ENCODE measurements at places on chromosomes 7 and 10. TPM values are rescaled to one million over a fixed set of nuclear protein-coding genes. Genes with fewer than 3 reads are reported as not detected.

The TEX47 gene
- not detected for total RNA-seq

The SLC16A9 gene
- not detected for total RNA-seq

The TRIM56 gene
- 9.2 TPM for total RNA-seq

The GPC2 gene
- 2.2 TPM for total RNA-seq

The SYCE1 gene
- not detected for total RNA-seq

The SRRM3 gene
- total RNA-seq, result 1.5 TPM

The CAMK2B gene
- total RNA-seq, result 0.22 TPM

The HOXA11 gene
- 0.22 TPM for total RNA-seq

The MINPP1 gene
- total RNA-seq, result 12.9 TPM

The HOXA2 gene
- total RNA-seq, result 0.20 TPM

The AKR1C4 gene
- not detected for total RNA-seq

The LIPF gene
- not detected for total RNA-seq

The SPDYE16 gene
- not detected for total RNA-seq

GRCh38 chr10:69892406-69892805 is 90.7 kb downstream of the COL13A1 start:
- no peak for DNase-seq

DNA sequence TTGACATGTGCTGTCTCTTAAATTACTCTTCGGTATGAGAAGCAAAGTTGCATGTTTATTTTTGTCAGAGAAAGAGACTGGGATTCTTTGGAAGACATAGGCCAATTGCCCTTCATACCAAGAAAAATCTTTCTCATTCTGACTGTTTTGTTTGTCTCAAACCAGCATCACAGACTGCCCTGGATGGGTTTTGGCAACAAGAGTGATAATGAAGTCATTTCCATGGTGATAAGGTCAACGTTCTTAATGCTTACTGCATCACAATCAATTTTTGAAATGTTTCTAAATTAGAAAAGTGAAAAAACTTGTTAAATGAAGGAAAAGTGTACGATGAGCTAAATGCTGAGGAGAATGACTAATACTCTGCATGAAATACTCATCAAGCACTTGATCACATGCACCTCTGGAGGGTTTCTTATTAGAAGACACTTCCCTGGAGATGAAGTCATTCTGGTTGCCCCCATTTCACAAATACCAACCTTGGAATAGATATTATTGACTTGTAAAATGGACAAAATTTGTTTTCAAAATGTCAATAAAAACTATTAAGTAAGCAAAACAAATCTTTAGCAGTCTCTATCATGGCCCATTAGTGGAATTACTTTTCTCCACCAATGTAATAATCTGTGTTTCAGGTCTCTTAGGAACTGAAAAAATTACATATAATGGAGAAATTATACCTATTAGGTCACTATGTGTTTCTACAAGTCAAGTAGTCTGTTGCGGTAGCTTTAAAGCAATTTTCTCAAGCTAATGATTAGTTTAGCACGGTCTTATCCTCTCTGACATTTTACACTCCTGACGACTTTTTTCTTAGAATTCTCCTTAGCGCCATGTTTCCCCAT is 19.9 kb upstream of the SEC61G start:
- peak; percentile 19 for DNase-seq

- no peak for DNase-seq
Observed at GRCh38 chr7:157472311-157473050, 135.7 kb downstream of the DNAJB6 start.

DNA sequence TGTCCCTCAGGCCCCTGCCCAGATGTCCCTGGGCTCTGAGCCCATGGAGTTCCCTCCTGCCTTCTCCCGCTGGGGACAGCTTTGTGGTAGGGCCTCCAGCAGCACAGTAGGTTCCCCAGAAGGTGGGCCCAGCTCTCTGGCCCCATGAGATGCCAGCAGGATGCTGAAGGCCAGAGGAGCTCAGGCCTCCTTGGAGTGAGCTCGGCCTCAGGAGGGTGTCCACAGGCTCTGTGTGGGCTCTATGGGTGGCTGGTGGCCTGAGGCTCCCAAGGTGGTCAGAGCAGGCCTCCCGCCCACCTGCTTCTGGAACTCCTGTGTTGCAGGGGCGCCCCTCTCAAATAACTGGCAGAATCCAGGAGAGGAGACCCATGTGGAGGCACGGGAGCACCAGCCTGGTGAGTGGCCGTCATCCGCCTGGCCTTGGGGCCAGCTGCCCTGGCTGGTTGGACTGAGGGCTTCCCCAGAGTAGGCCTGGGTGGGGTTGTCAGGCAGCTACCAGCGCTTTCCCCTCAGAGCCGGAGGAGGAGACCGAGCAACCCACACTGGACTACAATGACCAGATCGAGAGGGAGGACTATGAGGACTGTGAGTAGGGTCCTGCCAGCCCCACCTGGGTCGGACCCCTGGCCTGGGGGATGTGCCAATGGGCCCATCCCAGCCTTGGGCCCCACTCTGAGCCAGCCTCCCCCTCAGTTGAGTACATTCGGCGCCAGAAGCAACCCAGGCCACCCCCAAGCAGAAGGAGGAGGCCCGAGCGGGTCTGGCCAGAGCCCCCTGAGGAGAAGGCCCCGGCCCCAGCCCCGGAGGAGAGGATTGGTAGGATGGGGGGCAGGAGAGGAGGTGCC is 3.2 kb downstream of the AEBP1 start:
- DNase-seq, result no peak

DNA sequence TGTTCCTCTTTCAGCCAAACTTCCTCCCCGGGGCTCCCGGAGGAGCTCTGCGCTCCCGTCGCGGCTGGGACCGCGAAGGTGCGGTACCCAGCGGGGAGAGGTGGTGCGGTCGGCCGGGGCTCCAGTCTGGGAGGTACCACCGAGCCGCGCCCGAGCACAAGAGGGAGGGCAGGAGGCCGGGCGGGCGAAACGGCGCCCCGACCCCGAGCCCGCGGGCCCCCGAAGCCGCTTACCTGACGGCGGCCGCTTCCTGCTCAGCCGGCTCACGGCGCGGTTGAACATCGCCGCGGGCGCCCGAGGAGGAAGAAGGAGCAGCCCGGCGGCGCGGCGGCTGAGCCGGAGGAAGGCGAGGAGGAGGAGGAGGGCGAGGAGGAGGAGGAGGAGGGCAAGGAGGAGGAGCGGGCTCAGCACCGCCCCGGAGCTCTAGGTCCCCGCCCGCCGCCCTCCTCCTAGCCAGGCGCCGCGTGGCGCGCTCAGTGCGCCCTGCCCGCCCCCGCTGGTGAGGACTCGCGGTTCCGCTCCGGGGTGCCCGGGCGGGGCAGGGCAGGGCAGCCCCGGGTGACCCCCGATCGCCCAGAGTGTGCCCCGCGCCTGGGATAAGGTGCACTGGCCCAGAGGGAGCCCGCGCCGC is at the start of gene RGS10:
RGS10 (minus strand) TSS at position 363 of the 631 bp plus-strand sequence; CDS start at position 282, 81 bp downstream.
- no peak for DNase-seq

DNA sequence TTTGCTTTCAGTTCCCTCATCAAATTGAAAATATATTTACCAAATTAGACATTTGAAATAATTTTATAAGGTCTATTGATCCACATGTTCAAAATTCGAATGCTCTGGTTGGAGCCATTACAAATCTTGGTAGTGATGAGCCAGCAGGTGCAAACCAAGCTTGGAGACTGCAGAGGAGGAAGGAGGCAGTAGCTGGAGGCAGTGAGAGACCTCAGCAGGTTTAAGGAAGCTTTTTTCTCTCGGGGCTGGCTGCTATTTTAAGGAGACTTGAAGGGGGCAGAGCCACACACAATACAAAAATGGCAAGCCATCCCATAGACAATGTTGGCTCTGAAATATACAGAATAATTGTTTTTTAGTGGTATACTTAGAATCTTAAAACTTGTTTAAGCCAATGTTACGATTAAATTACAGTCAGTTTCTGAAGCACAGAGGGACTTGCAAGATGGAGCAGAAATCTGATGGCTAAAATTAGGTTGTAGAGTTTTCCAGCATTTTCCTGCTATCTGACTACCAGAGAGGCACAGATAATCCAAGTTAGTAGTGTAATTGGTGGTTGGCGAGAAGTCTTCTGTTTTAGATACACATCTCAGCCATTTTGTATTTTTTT is 185.8 kb downstream of the SNX10 start:
- no peak for DNase-seq

- peak; percentile 70 for DNase-seq
Observed at GRCh38 chr7:39592586-39592985, 26.4 kb downstream of the YAE1 start.

- no peak for DNase-seq
Observed at GRCh38 chr7:68805159-68805558, 793.1 kb upstream of the AUTS2 start.

- no peak for DNase-seq
Observed at GRCh38 chr10:47026301-47027107, 115.3 kb downstream of the PTPN20 start.

GRCh38 chr7:80186721-80187120 is 52.1 kb downstream of the GNAI1 start:
- DNase-seq, result no peak

GRCh38 chr7:16991551-16991950 is 109.8 kb upstream of the AGR3 start:
- no peak for DNase-seq

- no peak for DNase-seq
Observed at GRCh38 chr10:79346012-79346340, 1.3 kb upstream of the PPIF start.

DNA sequence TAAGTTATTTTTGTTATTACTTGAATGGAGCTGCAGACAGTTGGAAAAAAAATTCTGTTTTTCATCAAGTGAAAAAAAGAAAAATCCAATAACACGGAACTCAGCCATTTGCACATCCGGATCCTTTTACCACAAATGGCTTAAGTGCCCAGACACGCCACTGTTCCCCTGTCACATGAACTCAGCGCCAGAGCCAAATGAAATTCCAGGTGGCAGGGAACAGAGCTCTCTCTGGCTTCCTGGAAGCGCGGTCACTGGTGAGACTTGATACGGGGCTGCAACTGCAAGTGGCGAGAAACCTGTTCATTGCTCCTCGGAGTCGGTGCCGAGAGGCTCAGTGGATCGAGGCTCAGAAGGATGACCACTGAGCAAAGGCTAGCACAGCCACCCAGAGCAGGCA is 60.8 kb upstream of the NPTX2 start:
- DNase-seq, result no peak

- DNase-seq, result no peak
Observed at GRCh38 chr10:129833994-129834739, 129.9 kb downstream of the EBF3 start.

- no peak for DNase-seq
Observed at GRCh38 chr7:80204919-80205318, 70.3 kb downstream of the GNAI1 start.

GRCh38 chr7:73515178-73515577 is 6.9 kb downstream of the BAZ1B start:
- no peak for DNase-seq

DNA sequence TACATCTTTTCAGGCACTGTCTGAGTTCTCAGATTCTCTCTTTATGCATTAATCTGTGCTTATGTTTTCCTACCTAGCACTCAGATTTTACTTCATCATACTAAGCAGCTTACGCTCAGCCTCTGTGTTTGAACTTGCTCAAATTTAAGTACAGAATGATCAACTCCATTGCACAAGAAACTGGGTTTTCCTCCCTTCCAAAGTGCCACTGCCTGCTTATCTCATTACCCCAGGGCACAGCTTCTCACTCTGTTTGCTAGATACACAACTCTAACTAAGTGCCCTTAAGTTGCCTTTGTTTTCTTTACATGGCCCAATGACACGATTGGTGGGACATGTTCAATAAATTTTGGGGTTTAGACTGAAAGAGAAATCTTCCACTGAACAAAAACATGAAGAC is 267.7 kb downstream of the GFRA1 start:
- DNase-seq, result no peak

DNA sequence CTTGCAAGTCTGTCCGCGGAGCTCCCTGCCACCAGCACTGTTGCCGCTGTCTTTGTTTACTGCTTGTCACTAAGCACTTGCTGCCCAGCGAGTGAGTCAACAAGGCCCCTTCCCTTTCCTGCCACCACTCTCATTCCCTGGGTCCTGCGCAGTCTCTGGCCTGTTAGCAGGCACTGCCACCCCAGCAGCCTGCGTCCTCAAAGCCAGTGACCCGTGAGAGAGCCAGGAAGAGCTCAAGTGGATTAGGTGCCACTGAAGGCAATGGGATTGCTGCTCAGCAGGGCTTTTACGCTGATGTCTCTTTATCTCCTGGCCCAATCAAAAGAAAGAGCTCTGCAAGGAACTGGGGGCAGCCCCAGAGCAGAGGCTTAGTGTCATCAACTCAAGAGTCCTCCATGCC is at the start of gene FRMPD2:
FRMPD2 (minus strand) TSS at position 61 of the 400 bp plus-strand sequence. CDS start 129 bp downstream, outside the sequence.
- DNase-seq, result no peak

DNA sequence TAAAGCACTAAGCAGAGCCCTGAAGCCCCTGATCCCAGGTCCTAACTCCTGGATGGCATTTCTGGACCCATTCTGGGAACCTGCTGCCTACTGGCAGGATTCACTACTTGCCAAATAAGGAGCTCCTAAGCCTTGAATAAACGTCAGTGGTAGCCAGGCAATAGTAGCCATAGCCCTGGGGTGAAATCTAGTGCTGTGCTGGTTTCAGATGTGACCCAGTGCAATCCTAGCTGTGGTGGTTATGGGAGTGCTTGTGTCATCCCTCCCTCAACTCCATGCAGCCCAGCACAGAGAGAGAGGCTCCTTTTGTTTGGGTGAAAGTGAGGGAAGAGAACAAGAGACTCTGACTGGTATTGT is 43.7 kb downstream of the PCLO start:
- no peak for DNase-seq

GRCh38 chr10:86321568-86321967 is 45.0 kb downstream of the GRID1 start:
- DNase-seq, result no peak

DNA sequence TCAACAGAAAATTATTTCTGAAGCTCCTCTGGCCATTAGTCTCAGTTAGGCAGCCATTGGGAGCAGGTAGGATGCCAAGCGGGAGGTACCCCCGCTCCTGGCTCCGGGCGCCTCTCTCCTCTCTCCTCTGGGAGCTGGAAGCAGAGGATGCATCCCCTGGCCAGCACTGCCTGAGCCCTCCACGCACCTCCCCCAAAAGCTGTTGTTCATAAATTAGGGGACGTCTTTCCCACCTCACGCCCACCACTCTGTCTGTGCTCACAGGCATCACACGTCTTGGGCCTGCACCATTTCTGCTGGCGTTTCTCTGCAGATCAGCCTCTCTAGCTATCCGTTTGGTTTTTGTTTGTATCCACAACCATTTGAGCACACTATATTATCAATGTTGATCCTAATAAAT is 609.0 kb upstream of the FOXK1 start:
- DNase-seq, result no peak

- DNase-seq, result no peak
Observed at GRCh38 chr7:117445206-117445605, 17.9 kb upstream of the ASZ1 start.

GRCh38 chr7:48551652-48552051 is 372.7 kb upstream of the CDC14C start:
- DNase-seq, result no peak

DNA sequence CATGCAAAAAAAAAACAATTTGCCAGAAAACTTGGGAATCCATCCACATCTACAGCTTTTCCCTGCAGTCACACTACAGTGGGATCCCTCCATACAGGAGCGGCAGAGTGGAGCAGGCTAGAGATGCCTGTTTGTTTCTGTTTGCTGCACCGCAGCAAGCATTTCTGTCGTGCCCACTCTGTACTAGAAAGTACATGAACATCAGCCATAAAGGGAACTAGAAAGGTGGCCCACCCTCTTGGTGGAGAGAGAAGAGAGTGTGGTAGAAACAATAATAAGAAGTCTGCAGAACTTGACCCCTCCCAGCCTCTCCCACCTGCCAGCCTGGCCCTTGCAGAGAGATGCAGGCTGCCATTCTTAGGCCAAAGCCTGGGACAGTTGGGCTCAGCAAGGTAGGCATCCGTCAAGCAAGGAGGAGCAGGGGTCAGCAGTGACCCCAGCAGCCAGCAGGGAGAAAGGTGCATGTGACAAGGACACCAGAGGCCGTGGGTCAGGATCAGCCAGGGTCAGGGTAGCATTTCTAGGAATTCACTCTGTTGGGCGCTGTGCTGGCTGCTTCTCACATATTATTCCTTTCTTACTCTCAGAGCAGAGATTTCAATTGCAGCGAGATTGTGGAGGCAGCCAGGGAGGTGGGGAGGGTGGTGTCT is 171.8 kb downstream of the EGFR start:
- DNase-seq, result no peak

Measured in lung microvascular endothelial cell (primary cell).